ENCODE measurements at places on chromosomes 2 and 18. TPM values are rescaled to one million over a fixed set of nuclear protein-coding genes. Genes with fewer than 3 reads are reported as not detected.

CCDC121 gene
- total RNA-seq, result 0.49 TPM

NYAP2 gene
- total RNA-seq, result not detected

MC4R gene
- total RNA-seq, result not detected

PAX8 gene
- total RNA-seq, result 1.3 TPM

FAM136A gene
- 29.7 TPM for total RNA-seq

UGT1A10 gene
- not detected for total RNA-seq

RNF144A gene
- total RNA-seq, result 93.1 TPM

EFR3B gene
- not detected for total RNA-seq

VAMP5 gene
- total RNA-seq, result 40.1 TPM

All from T-cell (primary cell).